ENCODE measurements at places on chromosomes 11 and 22.

DNA sequence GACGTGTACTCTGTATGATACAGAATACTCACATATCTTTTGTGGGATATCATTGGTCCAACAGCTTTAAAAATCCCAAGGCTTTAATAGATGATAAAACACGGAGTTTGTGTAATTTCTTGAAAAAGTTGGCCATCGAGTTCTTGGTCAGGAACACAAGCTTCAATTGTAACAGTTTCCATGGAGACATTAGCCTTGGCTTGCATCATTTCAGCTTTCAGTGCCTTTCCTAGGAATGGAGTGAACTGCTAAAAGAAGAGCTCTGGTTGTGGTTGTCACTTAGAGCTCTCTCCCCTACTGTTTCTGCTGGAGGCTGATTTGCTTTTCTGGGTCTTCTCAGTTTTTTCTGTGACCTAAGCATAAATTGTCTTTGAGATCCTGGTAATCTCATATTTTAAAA, 14.2 kb downstream of the BMAL1 start:
- no peak for DNase-seq

GRCh38 chr11:17354601-17354991, 3.0 kb downstream of the NCR3LG1 start:
- DNase-seq: peak; percentile 83

DNA sequence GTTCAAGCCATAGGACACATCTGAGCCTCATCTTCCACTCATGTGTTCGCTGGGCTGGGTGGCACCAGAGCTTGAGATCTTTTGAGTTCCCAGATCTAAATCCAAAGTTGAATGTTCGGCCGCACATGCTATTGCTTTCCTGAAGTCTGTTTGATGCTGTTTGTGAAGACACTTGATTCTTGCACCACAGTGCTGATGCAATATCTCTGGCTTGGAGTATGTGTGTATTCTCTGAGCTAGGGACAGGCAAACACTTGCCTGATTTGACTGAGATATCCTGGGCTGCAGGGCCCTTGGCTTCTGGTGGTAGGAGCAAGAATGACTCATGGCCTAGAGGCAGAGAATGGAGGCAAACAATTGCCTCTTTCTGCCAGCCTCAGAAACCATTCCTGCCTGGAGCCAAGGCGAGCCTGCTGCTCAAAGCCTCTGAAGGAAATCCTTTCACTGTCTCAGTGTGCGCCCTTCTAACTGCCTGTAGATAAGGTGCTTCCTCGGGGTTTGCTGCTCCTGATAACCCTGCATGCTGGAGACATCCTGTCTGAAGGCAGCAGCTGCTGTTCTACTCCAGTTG, 73.0 kb downstream of the CYB5R2 start:
- DNase-seq: peak; percentile 66

GRCh38 chr22:19059481-19060278, 62.5 kb downstream of the DGCR2 start:
- DNase-seq: no peak

- DNase-seq: no peak
Measured at GRCh38 chr11:93116641-93117441, 81.0 kb downstream of the SLC36A4 start.

DNA sequence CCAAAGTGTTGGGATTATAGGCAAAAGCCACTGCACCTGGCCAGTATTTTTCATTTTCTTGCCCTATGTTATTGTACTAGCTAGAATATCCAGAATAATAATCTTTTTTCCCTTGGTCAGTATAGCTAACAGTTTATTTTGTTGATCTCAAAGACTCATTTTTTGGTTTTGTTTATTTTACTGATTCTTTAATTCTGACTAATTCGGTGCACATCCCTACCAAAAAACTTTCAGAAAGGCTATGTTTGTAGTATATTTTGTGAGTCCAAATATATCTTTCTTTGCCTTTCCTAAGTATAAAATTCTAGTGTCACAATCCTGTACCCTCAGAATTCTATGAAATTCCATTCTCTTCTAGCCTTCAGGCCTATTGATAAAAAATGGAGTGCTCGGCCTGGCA, 84.3 kb downstream of the PHF21A start:
- DNase-seq: no peak

GRCh38 chr11:126415128-126415527, 59.6 kb downstream of the ST3GAL4 start:
- no peak for DNase-seq

DNA sequence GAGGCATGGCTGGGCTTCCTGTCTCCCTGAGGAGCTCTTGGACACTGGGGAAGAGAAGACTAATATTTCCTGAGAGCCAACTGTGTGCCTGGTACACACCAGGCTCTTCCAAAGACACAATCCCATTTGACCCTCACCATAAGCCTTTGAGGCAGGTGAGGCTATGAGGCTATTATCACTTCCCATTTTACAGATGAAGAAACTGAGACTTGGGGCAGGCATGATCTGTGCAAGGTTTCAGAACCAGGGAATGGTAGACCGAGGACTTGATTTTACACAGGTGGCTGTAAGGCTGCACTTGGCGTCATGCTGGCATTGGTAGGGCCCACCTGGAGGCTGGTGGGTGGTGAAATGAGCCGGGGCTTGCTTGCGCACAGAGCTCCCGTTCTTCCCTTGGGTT, 90.8 kb downstream of the LRRC32 start:
- DNase-seq: no peak

- DNase-seq: no peak
Measured at GRCh38 chr11:12008790-12009616, 577 bp upstream of the DKK3 start.

DNA sequence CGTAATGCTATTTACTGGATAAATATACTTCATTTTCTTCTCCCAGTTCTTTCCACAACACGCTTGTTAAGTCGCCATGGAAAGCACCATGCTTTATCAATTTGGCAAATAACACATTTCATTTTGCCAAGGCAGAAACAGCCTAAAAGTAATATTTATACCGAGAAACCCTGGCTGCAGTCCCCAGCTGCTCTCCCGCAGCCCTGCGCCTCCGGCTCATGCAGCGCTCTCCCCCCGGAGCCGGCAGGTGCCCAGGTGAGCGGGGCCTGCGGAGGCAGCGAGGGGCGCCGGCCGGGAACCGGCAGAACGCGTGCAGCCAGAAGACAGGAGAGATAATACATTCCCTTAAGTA, 681 bp upstream of the ARHGEF12 start:
- DNase-seq: no peak

- no peak for DNase-seq
Measured at GRCh38 chr11:6875761-6876160, 664 bp upstream of the OR10A4 start.

DNA sequence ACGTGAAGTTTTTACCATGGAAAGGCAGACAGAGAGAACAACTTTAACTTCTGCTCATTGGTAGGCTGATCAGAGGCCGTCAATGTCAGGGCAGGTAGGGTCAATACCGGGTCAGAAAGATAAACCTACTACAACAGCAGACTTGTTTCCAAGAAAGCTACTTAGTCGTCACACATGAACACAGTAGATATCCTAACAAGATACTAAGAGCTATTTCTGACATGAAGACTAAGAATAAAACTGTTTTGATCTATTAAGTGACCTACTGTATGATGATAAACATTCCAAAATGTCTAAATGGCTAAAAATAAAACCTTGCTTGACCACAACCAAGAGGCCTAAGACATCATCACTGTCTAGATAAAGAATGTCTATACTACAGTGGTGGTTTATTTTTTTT, 231.3 kb downstream of the CADM1 start:
- no peak for DNase-seq

- DNase-seq: no peak
Measured at GRCh38 chr11:57340039-57340615, 2.0 kb downstream of the P2RX3 start.

DNA sequence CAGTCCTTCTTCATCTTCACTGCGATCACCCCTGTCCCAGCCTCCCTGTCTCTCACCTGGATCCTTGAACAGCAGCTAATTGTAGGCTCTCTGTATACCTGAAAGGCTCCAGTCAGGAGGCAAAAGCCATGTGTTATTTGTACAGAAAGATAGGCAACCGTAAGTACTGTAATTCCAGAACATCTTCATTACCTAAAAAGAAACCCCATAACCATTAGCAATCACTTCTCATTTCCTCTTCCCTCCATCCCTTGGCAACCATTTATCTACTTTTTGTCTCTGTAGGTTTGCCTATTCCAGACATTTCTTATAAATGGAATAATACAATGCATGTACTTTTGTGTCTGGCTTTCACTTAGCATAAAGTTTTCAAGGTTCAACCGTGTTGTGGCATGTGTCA, 17.8 kb downstream of the NAGA start:
- no peak for DNase-seq

DNA sequence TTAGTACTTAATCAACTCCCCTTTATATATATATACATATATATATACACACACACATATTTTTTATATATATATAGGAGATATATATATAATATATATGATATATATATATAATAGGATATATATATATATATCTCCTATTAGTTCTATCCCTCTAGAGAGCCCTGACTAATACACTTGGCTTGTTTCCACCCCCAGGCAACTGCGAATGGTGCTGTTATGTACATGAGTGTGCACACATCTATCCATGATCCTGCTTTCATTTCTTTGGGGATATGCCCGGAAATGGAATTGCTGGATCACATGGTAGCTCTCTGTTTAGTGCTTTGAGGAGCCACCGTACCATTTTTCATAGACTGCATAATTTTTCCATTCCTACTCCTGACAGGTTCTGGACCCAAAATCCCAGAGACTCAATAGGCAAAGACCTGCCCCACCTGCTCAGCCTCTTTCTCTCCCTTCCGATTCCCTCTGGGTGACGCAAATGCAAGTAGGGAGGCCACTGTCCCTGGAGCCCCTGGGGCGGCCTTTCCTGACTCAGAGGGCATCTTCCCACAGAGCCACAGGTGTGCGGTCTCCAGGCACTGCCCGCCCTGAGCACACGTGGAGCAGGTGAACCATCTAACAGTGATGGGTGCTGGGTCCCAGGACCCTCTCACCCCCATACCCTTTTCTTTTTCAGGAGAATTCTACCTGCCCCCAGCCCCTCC, 12.0 kb downstream of the FGF3 start:
- DNase-seq: no peak

- DNase-seq: no peak
Measured at GRCh38 chr11:127592371-127592770, 591.8 kb upstream of the KIRREL3 start.

DNA sequence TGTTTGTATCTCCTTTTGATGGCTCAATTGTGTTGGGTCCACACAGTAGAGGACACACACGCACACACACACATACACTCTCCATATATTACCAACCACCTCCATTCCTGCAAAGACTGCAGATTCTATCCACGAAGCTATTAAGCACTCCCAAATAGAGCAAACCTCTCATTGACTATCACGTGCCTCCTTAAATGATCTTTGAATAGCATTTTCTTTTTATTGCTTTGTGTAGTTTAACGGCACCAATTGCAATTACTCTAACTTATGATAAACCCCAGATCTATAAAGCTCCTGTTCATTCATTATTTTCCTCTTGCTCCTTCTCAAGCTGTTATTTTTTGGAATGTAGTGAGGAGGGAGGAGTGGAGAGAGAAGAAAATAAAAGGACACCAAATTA, 204.7 kb downstream of the ST3GAL4 start:
- no peak for DNase-seq

DNA sequence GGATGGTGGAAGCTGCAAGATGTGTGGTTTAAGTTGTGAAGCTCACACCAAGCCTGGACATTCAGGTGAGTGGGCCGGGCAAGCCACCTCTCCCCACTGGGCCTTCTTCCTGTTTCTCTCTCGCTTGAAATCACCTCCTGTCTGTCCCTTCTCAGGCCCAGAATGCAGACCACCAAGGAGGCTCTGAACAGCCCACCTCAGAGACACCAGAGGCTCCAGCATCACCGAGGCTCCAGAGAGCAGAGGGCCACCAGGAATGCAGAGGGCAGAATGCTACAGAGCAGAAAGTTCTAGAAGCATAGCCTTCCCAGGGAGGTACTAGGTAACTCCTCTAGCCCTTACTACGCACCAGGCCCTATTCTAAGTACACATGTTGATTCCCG, 14.8 kb upstream of the IL2RB start:
- no peak for DNase-seq

GRCh38 chr11:127199306-127199801, 198.8 kb upstream of the KIRREL3 start:
- DNase-seq: no peak

DNA sequence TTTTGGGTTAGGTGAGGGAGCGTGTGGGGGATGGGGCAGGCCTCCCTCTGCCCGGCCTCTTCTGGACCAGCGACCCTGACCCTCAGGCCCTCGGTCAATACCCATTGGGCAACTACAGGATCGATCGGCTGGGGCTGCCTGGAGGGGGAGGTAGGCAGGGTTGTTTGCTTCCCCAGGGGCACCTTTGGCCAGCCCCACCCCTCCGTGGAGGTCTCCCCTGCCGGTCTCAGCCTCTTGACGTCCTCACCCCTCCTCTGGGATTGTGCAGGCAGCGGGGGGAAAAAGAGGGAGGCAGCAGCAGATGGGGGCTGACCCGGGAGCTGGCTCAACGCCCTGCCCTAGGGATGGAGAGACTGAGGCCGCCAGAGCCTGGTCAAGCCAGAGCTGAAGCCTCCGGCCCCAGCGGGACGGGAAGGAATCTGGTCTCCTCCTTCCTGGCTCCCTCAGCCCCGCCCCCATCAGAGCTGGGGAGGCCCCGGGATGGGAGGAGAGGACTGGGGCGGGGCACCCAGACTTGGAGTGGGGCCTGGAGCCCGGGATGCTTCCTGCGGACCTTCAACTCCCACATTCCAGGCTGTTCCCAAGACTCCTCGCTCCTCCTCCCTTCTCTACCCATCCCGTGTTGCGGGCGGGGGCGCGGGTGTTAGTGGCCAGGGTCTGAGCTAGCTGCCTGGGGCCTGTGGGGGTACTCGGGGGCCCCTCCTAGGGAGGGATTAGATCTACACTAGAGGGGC, 14.4 kb upstream of the CDC42EP1 start:
- no peak for DNase-seq

GRCh38 chr11:58926251-58926650, 13.0 kb upstream of the GLYATL1 start:
- no peak for DNase-seq

- no peak for DNase-seq
Measured at GRCh38 chr11:41274831-41275230, 184.6 kb downstream of the LRRC4C start.

DNA sequence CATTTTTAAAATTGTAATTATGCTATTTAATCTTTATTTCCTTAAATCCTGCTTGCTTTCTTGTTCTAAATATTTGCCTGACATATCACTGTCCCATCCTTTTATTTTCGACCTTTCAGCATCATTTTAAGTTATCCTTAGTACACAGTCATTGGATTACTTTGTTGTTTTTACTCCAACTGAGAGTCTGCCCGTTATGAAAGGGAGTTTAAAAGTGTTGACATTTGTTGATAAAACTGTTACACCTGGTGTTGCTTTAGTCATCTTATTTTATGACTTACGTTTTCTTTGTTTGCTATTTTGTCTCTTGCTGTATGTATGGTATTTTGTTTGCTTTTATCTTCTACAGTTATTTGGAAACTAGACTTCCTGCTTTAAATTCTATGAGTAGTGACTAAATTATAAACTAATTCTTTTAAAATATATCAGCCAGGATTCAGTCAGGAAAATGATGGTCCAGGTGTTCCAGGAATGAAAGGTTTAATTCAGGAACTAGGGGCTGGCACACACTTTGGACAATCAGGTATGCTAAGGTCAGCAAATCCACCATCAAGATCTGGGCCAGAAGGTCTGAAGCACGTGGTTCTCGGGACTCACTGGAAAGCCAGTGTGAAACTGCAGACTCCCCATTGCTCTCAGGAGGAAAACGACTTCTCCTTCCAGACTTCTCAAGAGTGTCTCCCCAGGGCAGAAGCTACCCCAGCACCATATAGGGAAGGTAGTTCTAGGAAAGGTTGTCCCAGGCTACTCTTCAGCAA, 86.0 kb downstream of the RASSF10 start:
- DNase-seq: no peak

All from inflammatory macrophage (primary cell).